ENCODE measurements at places on chromosomes 2 and 18.

DNA sequence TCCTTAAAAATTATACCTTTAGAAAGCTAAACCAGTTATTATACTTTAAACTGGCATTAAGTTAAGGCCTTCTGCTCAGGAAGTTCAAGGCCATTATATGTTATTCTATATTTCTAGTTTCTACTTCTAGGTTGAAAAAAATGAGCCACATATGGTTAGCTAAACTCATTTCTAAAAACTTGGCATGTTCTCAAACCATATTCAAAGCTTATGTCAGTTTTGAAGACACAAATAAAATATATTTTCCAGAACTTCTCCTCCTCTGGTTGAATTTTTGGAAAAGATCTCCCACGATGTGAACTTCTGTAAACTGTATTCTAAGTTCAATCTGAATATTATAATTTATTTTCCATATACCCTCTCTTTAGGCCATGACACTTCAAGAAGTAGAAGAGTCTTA lies 103.5 kb downstream of the NYAP2 start:
- no peak for DNase-seq

- DNase-seq, result no peak
These were observed 49.8 kb downstream of the QPCT start for GRCh38 chr2:37394263-37394662.

- no peak for DNase-seq
These were observed 41.6 kb upstream of the HK2 start for GRCh38 chr2:74792282-74792681.

DNA sequence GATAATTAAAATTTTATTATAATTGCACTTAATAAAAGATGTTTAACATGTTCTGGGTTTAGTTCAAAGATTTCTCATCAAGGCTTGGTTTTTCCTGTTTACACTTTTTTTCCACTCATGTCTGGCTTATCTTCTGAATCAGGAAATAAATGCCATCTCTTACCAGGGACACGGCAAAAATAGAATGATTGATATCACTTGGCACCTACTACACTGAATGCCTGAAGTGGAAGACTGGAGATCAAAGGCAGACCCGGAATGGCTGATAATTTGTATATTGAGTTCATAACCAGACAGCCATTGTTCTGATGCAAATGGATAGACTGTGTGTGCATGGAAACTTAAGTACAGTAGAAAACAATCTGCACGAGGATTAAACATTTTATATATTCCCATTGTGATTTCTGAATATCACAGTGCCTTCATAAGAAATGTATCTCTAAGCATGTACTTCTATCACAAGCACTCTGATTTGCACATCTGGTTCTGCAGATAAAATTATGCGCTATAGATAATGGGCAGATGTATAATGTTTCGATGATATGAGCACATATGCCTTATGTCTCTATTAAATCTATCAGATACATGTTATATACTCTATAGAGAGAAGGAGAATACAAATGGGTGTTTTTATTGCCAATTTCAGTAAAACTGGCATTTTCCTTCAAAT lies 304.8 kb downstream of the RND3 start:
- no peak for DNase-seq

- no peak for DNase-seq
These were observed 18.6 kb downstream of the CDCA7 start for GRCh38 chr2:173373290-173373689.

- DNase-seq, result no peak
These were observed 18.1 kb downstream of the ABCB11 start for GRCh38 chr2:169012812-169013627.

- no peak for DNase-seq
These were observed 261.2 kb downstream of the ALK start for GRCh38 chr2:29660201-29660600.

GRCh38 chr2:149743842-149744448 lies 156.4 kb upstream of the MMADHC start:
- DNase-seq, result no peak

DNA sequence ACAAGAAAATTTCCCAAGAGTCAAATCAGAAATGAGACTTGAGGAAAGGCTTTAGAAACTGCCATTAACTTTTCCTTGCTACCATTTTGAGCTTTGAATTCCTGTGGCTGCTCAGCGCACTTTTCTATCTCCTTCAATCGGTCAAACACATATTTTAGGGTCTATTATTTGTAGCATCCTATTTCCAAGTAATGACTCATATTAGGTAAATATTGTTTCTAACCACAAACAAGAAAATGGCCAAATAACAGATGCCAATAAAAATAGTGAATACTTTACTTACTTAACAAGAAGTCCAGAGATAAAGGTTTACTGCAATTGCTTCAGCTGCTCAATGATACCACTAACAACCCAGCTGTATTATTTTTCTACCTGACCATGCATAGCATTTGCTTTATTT lies 29.7 kb upstream of the CCDC178 start:
- no peak for DNase-seq

DNA sequence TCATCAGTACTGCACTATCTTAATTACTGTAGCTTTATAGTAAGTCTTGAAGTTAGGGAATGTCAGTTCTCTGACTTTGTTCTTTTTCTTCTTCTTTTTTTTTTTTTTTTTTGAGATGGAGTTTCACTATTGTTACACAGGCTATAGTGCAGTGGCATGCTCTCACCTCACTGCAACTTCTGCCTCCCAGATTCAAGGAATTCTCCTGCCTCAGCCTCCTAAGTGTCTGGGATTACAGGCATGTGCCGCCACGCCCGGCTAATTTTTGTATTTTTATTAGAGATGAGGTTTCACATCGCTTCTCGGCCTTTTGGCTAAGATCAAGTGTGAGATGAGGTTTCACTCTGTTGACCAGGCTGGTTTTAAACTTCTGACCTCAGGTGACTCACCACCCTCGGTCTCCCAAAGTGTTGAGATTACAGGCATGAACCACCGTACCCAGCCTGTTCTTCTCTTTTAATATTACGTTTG lies 41.9 kb upstream of the TANC1 start:
- no peak for DNase-seq

- DNase-seq, result no peak
These were observed 149.2 kb downstream of the SATB2 start for GRCh38 chr2:199308567-199308966.

- DNase-seq, result no peak
These were observed 69.7 kb downstream of the LYPD6 start for GRCh38 chr2:149399934-149400615.

DNA sequence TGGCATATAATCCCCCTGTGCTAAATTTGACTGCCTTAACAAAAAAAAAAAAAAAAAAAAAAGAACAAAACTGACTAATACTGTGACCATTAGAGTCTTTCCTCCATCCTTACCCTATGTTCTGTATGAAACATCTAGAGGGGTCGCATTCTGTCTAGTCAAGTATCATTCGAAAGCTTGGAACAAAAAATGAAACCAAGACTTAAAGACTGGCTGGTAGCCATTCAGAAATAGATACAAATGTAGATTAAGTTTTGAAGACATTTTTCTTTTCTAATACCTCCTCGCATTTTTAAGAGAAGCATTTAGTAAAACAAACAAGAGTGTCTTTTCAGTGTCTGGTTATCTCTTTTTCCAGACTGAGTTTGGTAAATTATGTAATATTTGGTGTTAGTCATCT lies 66.7 kb downstream of the SPATS2L start:
- no peak for DNase-seq

GRCh38 chr2:204365811-204366210 lies 179.5 kb upstream of the PARD3B start:
- no peak for DNase-seq
